ENCODE measurements at places on chromosomes 4 and X. TPM values are rescaled to one million over a fixed set of nuclear protein-coding genes. Genes with fewer than 3 reads are reported as not detected.

GRCh38 chr4:169269916-169270809, 593 bp downstream of the SH3RF1 start:
- H3K36me3 ChIP-seq: no peaks in the 10 kb centered on the region
- peaks cover 13% of the 10 kb centered on the region for H3K27me3 ChIP-seq
- H3K4me1 ChIP-seq: peaks cover 5% of the 10 kb centered on the region
- H3K4me3 ChIP-seq: peak overlapping the region; percentile 26

GRCh38 chr4:26566133-26566532, 17.8 kb upstream of the TBC1D19 start:
- no peak overlapping the region for H3K4me3 ChIP-seq
- no peaks in the 10 kb centered on the region for H3K4me1 ChIP-seq
- no peaks in the 10 kb centered on the region for H3K36me3 ChIP-seq

- no peaks in the 10 kb centered on the region for H3K27me3 ChIP-seq
- H3K4me3 ChIP-seq: no peak overlapping the region
- DNase-seq: no peak
- H3K27ac ChIP-seq: no peak overlapping the region
- H3K36me3 ChIP-seq: no peaks in the 10 kb centered on the region
- peaks cover 22% of the 10 kb centered on the region for H3K4me1 ChIP-seq
These were observed 27.9 kb upstream of the MSMO1 start for GRCh38 chr4:165299399-165300060.

- H3K27me3 ChIP-seq: no peaks in the 10 kb centered on the region
- no peak for DNase-seq
- no peaks in the 10 kb centered on the region for H3K36me3 ChIP-seq
- no peak overlapping the region for H3K27ac ChIP-seq
- no peak overlapping the region for H3K4me3 ChIP-seq
- no peaks in the 10 kb centered on the region for H3K4me1 ChIP-seq
These were observed 329.1 kb downstream of the FBXW7 start for GRCh38 chr4:152206646-152207377.

- H3K36me3 ChIP-seq: no peaks in the 10 kb centered on the region
- no peaks in the 10 kb centered on the region for H3K27me3 ChIP-seq
- no peak overlapping the region for H3K27ac ChIP-seq
- no peaks in the 10 kb centered on the region for H3K4me1 ChIP-seq
These were observed 202.9 kb upstream of the BOD1L1 start for GRCh38 chr4:13830449-13830848.

The C4orf50 gene
- 0.37 TPM for total RNA-seq
